ENCODE measurements at places on chromosomes 1 and 21.

DNA sequence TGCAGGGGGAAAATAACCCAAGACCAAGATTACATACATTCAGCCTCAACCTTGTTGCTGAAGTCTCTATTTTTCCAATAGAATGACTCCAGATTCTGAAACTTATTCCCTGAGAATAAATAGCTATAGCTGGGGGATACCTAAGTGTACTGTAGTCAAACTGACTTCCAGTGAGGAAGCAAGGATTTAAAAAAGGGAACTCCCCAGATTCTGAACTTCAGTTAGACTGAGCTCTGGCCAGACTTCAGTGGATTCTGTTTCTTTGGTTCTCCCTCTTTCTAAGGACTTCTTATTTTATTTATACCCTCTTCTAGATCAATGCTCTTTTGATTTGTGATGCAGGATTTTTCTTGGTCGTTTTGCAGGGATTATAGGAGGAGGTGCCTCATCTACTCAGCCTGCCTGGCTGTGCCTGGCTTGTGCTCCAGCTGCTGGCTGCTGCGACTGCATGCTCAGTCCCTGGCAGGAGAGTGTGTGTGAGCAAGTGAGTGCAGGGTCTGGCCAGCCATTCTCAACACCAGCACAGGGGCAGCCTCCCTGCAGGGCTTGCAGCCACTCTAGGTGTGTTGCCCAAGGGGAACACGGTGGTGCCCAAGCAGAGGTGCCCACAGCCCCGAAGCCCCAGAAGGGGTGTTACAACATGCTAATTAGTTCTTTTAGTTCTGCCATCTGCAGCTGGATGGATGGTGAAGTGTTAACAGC, 43.0 kb downstream of the SPATA17 start:
- no peak for DNase-seq

DNA sequence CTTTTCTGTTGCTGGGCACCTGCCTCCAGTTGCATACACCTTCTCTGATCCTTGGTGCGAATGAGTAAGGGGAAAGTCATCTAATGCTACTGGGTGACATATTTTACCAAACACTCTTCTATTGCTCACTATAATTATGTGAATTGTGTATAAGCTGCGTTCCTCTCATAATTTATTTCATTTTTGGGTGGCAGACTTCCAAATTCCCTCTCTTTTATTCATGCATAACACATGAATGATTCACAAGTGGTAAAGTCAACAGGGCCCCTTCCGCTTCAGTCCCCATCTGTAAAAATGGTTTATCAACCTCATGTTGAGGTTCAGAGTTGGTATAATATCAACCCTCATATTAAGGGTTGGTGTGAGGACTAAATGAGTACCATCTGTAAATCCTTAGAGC, 3.2 kb upstream of the QSOX1 start:
- DNase-seq: peak; percentile 92

DNA sequence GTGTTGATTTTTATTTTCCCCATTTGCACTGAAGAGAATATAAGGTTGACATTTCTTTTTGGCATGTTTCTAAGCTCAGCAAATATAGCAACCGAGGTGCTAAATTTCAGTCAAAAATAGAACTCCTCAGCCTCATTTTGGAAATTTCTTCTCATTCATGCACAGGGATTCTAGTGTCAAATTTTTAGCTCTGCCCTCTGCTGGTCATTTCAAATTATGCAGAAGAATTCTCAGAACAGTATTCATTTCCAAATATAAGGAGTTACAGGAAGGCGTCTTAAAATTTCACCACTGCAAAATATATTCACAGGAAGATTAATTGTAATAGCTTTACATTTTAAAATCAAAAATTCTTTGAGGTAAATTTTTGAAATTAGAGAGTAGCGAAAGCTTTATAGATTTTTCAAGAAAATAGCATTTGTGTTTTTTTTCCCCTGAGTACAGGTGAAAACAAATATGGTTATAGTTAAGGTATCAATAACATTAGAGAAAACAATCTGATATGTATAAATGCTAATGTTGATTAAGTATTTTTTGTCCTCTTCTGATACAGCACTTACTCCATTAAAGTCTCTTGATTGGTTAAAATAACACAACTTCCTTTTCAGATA, 57.9 kb downstream of the FMN2 start:
- peak; percentile 51 for DNase-seq

GRCh38 chr1:226862890-226863289, 7.5 kb upstream of the PSEN2 start:
- DNase-seq: no peak

All from RKO (cell line).